Stimulated activated CD8-positive, alpha-beta memory T cell treated with anti-CD3 and anti-CD28 coated beads, Interleukin-4, amount 100 ng/mL, for 48 hours (primary cell): ENCODE measurements at places on chromosomes 5 and 9.

GRCh38 chr5:78552729-78553342 is 95.7 kb downstream of the LHFPL2 start:
- DNase-seq = no peak

- no peak for DNase-seq
These were observed 541.4 kb downstream of the CSNK1G3 start for GRCh38 chr5:124053340-124053739.

- DNase-seq = no peak
These were observed 71.4 kb downstream of the DAPK1 start for GRCh38 chr9:87569008-87569509.

DNA sequence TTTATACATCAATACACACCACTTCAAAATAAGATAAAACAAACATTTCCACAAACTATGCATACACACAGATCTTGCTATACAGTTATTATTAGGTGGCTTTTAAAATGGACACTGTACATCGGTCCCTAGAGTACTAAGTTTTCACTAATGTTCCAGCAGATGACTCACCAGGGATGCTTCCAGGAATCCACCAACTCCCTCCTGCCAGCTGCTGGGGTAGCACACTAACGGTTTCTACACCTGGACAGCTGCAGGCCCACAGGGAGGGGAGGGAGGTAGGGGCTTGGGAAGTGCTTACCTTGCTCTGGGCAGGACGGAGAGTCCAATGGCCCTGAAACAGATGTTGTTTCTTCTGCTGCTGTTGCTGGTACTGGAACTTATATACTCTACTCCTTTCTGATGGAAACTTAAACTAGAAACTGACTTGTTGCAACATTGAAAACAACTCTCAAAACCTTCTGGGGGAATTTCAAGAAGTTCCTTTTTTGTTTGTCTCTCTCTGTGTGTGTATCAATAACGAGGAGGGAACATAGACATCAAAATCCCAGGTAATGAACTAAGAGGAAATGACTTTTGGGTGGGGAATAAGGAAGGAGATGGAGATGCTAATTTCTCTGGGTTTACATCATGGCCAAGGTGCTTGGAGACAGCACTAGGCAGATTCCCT is at the start of gene IL12B:
IL12B (minus strand) TSS at position 357 of the 670 bp plus-strand sequence. CDS start 3,705 bp downstream, outside the sequence.
- no peak for DNase-seq

DNA sequence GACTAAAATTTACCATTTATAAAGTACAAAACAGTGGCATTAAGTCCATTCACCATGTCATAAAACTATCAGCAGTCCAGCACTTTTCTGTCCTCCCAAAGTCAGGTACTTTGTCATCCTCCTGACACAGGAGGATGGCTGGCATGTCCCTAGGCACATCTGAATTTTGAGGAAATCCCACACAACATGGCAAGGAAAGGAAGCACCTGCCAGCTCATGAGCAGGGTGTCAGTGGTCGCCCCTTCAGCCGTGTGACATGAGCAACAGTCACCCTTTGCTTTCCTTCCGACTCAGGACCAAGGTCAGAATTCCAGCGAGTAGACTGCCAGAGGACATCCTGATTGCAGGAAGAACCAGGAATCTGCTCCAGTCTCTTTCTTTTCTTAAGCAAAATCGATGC is 77.1 kb downstream of the PPARGC1B start:
- DNase-seq = no peak

DNA sequence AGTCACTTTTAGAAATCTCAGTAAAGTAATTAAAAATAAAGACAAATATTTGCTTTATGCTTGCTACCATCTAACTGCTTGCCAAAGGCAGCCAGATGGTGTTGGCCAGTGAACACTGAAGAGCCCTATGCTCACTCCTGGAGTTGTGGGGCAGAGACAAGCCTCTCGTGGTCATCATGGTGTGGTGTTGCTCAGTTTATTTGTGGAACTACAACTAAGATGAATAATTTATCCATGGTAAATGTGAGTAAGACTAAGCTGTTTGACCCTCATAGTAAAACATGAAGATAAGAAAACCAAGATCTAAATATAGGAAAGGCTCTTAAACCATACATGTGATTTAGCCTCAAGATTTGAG is 100.7 kb downstream of the PDE8B start:
- no peak for DNase-seq

DNA sequence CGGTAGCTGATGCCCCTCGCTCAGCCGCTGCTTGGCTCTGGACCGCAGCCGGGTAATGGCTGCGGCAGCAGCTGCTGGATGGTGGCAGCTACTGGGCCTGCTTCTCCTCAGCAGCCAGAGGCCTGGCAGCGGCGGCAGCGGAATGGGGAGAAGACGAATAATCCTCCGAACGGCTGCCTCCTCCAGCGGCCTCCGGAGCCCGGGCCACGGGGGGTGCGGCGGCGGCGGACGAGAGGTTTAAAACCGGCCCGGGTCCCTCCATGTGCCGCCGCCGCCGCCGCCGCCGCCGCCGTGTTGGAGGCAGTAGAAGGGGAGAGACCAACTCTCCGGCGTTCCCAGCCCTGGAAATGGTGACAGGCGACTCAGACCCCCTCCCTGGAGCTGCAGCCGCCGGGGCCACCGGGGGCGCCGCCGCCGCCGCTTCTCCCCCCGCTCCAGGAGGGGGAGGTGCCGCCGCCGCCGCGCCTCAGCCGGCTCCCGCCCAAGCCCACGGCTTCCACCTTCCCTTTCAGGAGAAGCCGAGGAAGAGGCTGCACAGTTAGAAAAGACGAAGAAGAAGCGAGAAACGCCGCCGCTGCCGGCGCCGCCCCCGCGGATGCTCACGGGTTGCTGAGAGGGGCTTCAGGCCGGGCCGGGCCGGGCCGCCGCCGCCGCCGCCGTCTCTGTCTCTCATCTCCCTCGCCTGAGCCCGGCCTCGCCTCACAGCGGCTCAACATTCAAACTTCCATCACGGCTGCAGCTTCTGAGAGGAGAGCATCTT is 118.4 kb upstream of the PRSS3 start:
- peak; percentile 51 for DNase-seq

DNA sequence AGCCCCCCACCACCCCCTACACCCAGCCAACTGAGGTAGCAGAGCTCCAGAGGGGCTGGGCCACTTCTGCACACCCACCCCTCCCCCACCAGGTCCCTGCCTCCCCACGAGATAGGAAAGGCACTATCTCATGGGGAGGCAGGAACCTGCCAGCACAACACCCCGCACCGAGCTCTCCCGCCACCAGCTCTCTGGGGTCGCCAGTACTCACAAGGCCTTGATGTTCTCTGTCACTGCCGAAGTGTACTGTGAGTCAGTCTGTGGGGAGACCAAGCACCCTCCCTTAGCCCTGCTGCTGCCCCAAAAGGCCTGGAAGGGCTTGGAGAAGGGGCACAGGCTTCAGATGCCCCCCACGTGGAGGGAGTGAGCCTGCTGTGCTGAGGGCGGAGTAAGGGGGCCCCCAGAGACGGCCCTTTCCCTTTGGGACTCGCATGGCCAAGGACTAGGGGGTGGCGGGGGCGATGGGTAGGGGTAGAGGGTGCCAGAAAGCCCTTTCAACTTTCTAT is 5.9 kb downstream of the MGAT4B start:
- no peak for DNase-seq

DNA sequence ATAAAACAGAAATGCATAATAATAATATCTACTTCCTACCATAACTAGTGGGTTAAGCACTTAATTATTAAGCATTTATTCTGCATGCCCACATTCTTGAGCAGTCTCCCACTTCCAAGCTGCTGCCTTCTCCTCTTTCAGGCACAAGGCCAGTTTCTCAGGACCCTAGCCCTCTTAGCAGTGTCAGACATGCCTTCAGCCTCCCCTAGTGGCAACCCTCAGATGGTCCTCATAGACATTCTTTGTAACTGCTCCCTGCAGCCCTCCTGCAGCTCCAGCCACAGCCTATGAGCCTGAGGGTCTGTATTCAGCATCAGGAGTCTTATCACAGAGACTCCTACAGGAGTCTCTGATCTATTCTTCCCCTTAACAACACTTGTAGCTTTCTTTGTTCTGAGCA is 3.9 kb downstream of the IL9 start:
- DNase-seq = no peak

- DNase-seq = no peak
These were observed 712.6 kb downstream of the NR2F1-AS1 start for GRCh38 chr5:92868442-92868841.

DNA sequence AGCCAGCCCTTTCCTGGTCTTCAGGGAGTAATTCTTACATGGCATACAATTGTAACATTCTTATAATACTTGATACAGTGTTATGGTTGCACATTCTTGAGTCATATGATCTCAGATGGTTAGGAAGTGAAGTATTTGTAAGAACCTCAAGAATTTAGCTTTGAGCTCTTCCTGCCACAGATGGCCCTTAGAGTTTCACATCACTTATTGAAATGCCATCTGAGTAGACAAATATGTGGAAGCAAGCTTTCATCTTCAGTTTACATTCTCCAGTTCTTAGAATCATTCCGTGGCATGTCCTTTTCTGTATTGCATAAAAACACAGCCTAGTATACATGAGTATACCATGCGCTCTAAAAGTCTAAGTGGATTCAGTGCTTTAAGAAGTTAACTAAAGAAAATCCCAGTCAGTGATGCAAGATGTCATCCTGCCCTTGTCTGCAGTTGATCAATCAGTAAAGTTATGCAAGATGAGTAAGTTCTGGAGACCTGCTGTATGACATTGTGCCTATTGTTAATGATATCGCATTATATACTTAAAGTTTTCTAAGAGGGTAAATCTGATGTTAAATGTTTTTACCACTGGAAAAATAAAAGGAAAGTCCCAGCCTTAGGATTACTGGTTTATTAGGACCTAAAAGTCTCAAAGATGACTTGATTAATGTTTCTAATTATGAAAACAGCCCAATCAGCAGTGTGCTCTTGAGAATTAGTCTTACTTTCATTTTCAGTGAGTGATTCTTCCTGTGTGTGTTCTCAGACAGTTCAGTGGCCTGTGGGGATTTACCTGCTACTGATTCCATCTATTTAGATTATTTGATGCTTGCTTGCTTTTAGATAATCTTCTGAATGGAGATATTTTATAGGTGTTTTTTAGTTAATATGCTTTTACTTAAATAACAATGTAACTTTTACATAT is 29.4 kb downstream of the RHOBTB3 start:
- no peak for DNase-seq

- DNase-seq = no peak
These were observed 97.4 kb downstream of the PPP2R2B start for GRCh38 chr5:146781157-146781556.

DNA sequence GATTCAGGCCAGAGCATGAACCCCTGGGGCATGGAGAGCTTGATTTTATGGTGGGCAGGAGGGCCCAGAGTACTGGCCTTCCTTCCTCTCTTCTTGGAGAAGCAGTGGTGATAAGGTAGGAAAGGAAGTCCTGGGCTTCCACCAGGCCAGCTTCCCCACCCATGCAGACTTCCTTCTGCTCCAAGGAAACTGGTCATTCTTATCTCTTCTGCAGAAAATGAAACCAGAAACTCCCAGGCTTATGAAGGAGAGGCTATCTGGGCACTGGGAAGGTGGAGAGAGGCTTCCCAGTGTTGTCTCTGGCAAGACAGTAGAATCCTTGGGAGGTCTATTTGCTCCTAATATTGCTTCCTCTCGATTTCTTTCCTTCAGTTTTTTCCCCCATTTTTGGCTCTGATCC is 110.5 kb upstream of the EQTN start:
- no peak for DNase-seq

GRCh38 chr9:109733690-109734089 is 46.3 kb upstream of the PALM2AKAP2 start:
- DNase-seq = no peak

DNA sequence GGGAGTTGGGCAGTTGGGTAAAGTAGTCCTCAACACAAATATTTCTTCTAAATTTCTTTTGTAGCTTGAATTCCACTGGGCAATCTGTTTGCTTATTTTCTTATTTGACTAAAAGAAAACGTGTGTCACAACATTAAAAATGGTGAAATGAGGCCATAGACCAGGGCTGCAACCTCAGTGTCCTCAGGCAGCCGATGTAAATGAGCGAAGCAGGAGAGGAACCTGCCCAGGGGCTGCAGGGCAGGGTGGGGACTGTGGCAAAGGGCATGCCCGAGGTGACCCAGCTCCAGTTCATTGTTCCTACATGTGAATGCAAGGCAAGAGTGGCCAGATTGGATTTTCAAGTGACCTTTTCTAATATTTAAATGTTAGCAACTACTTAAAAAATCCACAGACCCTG is 74.7 kb downstream of the TENT4A start:
- no peak for DNase-seq

GRCh38 chr5:63602971-63603370 is 359.3 kb downstream of the HTR1A start:
- no peak for DNase-seq

DNA sequence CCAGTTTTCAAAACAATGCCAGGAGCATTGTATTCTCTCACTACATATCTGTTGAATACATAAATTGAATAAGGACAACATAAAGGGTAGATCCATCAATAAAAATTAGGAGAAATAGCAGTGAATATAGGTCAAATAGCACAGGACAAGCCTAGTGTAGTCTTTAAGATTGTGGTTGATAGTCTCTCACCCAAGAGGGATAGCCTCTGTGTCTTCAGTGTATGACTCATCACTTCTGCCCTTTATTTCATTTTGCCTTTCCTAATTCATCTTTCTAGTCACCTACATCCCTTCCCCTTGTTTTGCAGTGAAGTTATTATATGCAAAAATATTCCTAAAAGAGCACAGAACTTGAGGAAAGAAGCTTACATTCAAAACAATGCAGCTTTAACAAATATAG is 335.0 kb upstream of the TUSC1 start:
- no peak for DNase-seq
